ENCODE measurements at places on chromosomes 3 and 15. TPM values are rescaled to one million over a fixed set of nuclear protein-coding genes. Genes with fewer than 3 reads are reported as not detected.

- DNase-seq, result no peak
- H3K36me3 ChIP-seq, result peaks cover 12% of the 10 kb centered on the region
- H3K27ac ChIP-seq, result no peak overlapping the region
- H3K4me1 ChIP-seq, result no peaks in the 10 kb centered on the region
These were observed 38.6 kb upstream of the ADGRG7 start for GRCh38 chr3:100570811-100571210.

- H3K27ac ChIP-seq, result no peak overlapping the region
- no peaks in the 10 kb centered on the region for H3K27me3 ChIP-seq
- no peaks in the 10 kb centered on the region for H3K4me1 ChIP-seq
- H3K36me3 ChIP-seq, result no peaks in the 10 kb centered on the region
- H3K4me3 ChIP-seq, result no peak overlapping the region
These were observed 61.0 kb upstream of the ST3GAL6 start for GRCh38 chr3:98702166-98702565.

DNA sequence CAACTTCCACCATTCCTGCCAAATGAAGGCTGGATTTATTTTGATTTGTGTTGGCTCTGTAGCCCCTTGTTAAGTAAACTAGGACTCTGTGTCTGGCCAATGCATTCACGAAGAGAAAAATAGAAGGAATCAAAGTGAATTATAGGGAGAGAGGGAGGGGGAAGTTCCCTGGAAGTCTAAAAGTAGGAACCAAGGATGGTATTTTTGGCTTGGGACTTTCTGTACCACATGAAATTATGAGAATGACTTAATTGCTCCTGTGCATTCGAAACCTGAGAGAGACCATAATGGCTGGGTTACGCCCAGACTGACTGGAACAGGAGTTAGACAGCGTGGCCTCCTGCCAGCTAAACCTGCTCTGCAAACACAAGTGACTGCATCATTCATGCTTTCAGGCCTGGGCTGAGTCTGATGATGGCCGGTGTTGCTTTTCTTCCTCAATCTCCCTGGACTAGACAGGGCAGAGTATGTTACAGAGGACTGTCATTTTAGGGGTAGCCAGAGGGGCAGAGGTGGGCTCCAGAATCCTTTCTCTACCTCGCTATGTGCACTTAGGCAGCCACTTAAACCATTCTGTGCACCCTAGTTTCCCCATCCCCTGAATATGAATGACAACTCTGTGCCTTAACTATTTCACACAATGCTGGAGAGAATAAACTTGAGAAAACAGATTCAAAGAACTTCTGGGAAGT, 58.9 kb downstream of the MYO1E start:
- no peak for DNase-seq
- no peaks in the 10 kb centered on the region for H3K36me3 ChIP-seq
- no peak overlapping the region for H3K4me3 ChIP-seq
- H3K4me1 ChIP-seq, result peaks cover 10% of the 10 kb centered on the region
- H3K27ac ChIP-seq, result no peak overlapping the region

Gene CCR8
- not detected for total RNA-seq

DNA sequence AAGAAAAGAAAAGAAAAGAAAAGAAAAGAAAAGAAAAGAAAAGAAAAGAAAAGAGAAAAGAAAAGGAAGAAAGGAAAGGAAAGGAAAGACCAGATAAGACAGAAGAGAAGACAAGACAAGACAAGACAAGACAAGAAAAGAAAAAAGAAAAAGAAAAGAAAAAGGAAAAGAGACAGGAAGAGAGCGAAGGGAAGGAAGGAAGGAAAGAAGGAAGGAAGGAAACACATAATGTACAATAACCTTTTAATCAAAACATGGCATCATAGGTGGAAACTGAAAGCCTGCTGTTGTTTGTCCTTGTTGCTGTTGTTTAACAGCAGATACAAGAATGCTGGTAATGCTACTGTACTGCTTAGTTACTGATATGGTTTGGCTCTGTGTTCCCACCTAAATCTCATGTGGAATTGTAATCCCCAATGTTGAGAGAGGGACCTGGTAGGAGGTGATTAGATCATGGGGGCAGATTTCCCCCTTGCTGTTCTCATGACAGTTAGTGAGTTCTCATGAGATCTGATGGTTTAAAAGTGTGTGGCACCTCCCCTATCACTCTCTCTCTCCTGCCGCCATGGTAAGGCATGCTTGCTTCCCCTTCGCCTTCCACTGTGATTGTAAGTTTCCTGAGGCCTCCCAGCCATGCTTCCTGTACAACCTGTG, 67.3 kb downstream of the MCF2L2 start:
- H3K4me1 ChIP-seq, result no peaks in the 10 kb centered on the region
- no peak for DNase-seq
- no peak overlapping the region for H3K27ac ChIP-seq
- H3K4me3 ChIP-seq, result no peak overlapping the region
- no peaks in the 10 kb centered on the region for H3K36me3 ChIP-seq
- no peaks in the 10 kb centered on the region for H3K27me3 ChIP-seq

All from cardiac muscle cell (in vitro differentiated cells and primary cell).